LHCN-M2 (cell line): ENCODE measurements at places on chromosomes 6 and 20. TPM values are rescaled to one million over a fixed set of nuclear protein-coding genes. Genes with fewer than 3 reads are reported as not detected.

- DNase-seq = no peak
Measured at GRCh38 chr6:34512738-34513115, 43.4 kb downstream of the SPDEF start.

- DNase-seq = peak; percentile 77
Measured at GRCh38 chr6:56637640-56638039, 5.0 kb downstream of the DST start.

DNA sequence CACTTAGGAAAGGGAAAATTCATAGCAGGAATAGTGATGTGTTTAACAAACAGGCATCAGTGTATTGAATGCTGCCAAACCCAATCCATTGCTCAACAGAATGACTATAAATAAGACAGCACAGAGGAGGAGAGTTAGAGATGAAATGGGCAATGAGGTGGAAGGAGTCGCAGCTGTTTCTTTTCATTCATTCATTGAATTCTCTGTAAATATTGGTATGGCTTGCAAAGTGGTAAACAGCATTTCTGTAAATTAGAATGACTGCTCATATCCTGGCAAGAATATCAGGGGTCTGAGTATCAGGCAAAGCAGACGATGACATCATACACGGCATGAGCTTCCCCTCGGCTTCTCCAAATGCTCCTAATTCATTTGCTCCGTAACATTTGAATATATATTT is 703.6 kb upstream of the SLC35B3 start:
- DNase-seq = no peak

GRCh38 chr20:57133926-57134650 is 132.4 kb downstream of the BMP7 start:
- DNase-seq = no peak

DNA sequence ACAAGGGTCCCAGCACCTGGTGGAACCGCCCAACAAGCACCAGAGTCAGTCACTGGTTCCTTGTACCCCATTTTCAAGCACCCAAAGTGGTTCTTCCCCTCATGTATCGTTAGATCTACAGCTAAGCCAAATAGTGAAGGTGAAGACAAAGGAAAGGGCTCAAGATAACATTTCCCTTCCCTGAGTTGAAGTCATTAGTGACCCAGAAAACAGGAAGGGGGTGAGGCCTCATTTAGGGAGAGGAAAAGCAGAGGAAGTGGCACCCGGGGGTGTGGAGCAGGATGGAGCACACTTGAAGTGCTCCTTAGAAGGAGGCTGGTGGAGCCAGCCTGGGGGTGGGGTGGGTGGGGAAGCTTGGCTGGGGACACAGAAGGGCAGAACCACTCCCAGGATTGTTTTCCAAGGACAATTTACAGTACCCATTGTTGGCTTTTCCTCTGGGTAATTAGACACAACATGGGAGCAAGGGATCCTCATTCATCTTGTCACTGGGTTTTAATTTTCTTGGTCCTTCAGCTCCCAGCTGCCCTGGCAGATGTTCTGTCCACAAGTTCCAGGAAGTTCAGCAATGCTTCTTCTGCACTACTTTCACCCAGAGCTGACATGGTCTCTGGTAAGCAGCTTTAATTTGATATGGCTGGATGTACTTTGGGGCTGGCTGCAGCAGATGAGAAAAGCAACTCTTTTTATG is 73.3 kb upstream of the CD93 start:
- DNase-seq = no peak

DNA sequence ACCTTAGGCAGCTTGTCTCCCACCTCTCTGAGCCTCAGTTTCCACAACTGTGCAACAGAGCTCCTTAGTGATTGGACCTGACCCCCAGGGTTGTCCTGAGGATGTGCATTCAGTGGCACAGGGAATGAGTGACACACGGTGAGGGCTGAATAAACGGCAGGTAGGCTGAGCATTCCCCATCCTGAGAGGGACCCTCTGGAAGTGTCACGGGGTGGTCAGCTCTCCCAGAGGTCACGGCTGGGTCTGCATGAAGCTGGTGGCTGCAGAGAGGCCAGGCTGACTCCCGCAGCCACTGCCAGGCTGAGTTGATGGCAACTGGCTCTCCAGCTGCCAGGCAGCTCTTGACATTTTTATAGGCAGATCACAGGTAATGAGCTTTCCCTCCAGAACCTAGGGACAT is 42.5 kb downstream of the CD40 start:
- no peak for DNase-seq

GRCh38 chr6:11317885-11318771 is 85.7 kb upstream of the NEDD9 start:
- DNase-seq = peak; percentile 92

DNA sequence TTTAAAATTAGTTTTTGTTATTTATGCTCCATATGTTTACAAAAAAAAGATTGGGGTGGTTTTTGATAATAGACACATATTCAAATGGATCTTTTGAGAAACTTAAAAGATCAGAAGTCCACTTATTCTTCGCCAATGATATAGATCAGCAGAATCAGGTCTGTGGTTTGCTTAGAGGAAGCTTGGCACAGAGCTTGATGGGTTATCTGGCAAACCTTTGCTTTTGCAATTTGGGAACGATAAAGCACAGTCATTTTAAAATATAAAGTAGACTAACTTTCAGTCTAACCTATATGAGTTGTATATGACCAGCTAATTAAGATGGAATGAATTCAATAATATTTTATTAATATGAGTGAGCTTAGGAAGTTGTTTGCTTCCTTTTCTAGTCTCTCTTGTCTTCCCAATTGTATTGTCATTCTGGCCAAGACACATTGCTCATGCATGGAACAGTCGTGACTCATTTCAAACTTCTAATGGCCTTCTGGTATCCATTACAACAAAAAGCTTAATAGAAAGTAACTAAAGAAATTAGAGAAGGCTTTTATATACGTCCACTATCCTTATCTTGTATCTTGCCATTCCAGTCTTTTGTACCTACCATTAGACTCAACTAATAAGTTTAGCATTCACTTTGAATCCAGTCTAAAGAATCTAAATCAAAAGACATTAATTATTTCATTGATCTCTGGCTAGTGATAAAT is 118.7 kb downstream of the TBX18 start:
- peak; percentile 80 for DNase-seq

GRCh38 chr6:55729665-55730064 is 145.7 kb downstream of the BMP5 start:
- DNase-seq = peak; percentile 13

- no peak for DNase-seq
Measured at GRCh38 chr6:21518317-21518716, 75.2 kb upstream of the SOX4 start.

DNA sequence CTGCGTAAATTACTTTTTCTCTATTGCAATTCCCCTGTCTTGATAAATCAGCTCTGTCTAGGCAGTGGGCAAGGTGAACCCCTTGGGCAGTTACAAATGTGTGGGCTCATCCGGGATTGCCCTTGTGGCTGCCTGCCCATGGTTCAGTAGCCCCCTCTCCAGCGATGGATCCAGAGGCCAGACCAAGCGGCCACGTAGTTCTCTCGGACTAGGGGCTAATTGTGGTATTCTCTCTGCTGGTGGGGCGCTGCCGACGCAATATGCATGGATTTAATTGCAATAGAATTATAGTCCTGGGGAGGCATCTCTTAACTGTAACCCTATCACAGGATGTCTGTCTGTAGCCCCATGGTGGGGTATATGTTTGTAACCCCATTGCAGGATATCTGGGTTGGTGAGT is 64.3 kb upstream of the UNC93A start:
- DNase-seq = no peak

GPX5 gene
- not detected in 2 replicates for total RNA-seq

LAMP5 gene
- total RNA-seq = 0.98 and 1.0 TPM in 2 replicates

DNA sequence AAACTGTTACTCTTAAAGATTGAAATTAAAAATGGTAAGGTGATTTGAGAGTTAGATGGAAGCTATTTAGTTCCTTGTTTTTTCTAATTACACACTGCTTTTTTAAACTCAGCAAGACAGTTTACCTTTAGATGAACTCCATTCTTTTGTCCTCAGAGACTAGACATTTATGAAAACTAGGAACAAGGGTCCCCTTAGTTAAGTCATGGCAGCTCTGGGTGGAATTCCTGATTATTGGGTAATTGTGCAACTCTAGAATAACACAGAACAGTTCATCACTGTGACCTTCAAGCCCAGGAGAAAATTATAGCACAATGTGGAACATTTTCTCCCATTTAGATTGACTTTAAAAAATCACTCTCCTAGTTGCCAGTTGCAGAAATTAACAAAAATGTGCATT is 251.7 kb downstream of the NKAIN2 start:
- DNase-seq = no peak

PROKR2 gene
- not detected in 2 replicates for total RNA-seq

CYP39A1 gene
- total RNA-seq = 0.13 TPM in 1 of 2 replicates, not detected in the other

DYNLT2 gene
- total RNA-seq = 0.77 and 1.9 TPM in 2 replicates

TP53INP2 gene
- total RNA-seq = 2.2 and 3.9 TPM in 2 replicates

PRL gene
- not detected in 2 replicates for total RNA-seq
